ENCODE measurements at places on chromosomes 16 and 17.

DNA sequence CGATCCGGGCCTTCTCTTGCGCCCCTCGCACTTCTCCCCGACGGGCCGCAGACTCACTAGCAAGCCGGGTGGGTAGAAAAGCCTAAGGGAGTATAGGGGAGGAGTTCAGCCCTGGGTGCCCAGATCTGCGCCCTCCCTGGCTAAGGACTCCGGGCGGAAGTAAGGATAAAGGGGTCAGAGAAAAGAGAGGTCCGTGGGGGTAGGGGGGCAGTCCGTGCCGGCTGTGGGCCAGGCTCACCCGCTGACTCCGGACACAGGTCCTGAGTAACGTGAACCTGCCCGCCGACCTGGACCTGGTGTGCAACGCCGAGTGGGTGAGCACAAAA lies 1.8 kb downstream of the NAGS start:
- no peak for DNase-seq

DNA sequence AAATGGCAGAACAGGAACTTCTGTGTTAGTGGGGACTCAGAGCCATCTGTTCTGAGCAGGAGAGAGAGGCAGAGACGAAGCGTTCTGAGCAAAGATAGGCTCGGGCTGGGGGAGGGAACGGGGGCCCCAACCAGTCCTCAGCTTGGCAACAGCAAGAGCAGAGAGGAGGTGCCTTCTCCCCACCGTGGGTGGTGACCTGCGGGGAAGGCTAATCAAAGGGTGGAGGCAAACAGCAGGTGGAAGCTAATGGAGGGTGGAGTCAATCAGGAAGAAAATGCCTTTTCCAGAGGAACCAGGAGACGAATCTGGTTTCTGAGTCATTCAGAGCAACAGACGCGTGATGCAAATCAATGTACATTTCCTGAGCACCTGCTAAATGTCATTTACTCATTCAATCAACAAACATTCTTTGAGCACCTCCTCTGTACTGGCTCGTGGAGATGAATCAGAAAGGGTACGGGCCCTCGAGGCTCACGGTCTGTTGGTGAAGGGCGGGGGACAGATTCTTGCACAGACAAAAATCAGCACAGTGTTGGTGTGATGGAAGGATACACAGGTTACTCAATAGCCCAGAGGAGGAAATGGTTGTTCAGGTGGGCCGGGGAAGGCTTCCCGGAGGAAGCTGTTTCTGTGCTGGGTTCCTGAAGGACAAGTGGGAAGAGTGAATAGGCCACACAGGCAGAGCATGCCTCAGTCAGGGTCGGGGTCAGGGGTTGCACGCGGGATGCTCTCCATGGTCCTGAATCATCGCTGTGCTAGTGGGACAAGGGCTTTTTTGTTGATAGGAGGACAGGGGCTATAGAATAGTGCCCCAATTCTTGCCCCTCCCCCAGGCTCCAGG lies 5.7 kb upstream of the SPNS2 start:
- no peak for DNase-seq

DNA sequence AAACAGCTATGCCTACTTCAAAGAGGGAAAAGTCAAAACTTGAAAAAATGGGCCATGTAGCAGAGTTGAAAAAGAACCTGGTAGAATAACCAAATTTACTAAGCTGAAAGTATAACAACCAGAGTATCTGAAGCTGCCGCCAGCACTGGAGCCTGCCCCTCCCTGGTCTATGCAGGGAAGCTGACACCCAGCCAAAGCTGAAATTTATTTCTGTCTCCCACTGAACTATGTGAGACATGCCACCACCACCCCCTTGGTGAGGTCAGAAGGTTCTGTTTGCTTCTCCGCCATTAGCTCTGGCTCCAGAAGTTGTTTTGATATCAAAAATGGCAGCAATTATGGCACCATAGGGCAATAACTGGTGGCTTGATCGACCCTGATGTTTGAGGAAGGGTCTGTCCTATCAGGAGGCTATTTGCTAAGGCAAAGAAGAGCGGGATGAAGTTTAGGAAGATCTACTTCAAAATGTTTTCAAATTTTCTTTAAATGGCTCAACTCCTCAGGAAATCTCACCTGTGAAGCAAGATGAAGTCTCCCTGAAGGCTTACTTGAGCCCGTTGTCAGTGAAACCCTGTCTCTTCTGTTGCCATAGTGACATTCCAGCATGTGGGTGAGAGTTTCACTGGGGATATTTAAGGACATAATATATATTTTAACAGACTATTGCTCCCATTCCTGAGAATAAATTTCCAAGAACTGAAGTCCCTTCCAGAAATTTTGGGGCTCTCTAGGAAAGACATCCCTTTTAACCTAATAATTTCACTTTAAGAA lies 122.0 kb downstream of the COPRS start:
- no peak for DNase-seq

DNA sequence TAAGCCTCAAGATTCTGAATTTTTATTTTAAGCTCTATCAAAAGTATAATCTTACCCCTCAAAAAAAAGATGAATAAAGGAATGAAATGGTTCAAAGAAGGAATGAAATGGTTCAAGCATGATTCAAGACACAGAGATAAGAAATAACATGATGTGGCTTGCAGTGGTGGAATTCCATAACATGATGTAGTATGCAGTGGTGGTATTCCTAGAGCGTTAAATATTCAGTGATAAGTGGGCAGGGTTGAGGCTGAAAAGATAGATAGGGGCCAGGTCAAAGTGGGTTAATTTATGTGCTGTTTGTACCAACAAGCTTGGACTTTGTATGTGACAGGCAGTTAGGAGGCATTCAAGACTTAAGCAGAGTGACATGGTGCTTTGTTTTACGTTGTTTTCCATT lies 29.6 kb downstream of the TNRC6A start:
- DNase-seq = no peak

- no peak for DNase-seq
These were observed 3.0 kb upstream of the PIK3R6 start for GRCh38 chr17:8870406-8871040.

DNA sequence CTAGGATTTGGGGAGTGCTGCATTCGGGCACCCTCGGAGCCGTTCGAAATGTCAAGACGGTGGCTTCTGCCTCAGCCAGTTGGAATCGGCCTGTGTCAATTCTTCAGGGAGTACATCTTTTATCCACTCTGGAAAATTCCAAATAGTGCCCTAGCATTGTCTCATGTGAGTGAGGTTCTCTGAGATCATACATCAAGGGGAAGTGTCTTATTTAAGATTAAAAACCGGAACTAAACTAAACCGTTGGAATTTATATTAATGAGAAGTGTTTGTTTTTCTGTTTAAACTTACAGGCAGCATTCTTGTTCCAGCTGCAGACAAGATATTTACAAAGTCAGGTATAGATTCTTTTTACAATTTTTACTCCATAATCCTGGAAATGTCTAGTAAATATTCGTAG lies 56.8 kb downstream of the SLC47A1 start:
- no peak for DNase-seq

GRCh38 chr17:72005332-72006163 lies 115.3 kb upstream of the SOX9 start:
- no peak for DNase-seq

- no peak for DNase-seq
These were observed 78.8 kb upstream of the CBX4 start for GRCh38 chr17:79917902-79918484.

GRCh38 chr17:82283208-82283749 lies 9.8 kb upstream of the CSNK1D start:
- peak; percentile 35 for DNase-seq

- DNase-seq = no peak
These were observed 643 bp downstream of the HIGD1B start for GRCh38 chr17:44848257-44848795.

- DNase-seq = no peak
These were observed 17.4 kb downstream of the ADGRG1 start for GRCh38 chr16:57645691-57646387.

GRCh38 chr17:21376759-21377690 lies 868 bp downstream of the KCNJ12 start:
- no peak for DNase-seq

GRCh38 chr17:82433560-82434215 lies 15.3 kb upstream of the OGFOD3 start:
- no peak for DNase-seq

DNA sequence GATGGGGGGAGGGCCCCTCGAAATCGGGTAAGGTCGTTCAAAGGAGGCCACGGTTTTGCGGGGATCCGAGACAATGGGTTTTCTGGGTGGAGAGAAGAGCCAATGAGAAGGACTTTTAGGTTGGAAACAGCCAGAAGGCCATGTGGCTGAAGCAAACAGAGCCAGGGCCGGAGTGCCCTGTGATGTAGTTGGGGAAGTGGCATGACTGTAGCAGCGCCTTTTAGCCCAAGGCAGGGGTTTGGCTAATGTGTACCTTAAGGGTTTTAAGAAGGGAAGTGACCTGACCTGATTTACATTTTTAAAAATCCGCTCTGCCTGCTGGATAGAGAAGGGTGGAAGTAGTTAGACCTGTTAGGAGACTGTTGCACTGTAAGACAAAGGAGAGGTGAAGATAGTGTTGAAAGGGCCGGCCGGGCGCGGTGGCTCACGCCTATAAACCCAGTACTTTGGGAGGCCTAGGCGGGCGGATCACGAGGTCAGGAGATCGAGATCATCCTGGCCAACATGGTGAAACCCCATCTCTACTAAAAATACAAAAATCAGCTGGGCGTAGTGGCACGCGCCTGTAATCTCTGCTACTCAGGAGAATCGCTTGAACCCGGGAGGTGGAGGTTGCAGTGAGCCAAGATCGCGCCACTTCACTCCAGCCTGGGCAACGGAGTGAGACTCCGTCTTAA lies 1.0 kb downstream of the LYRM1 start:
- DNase-seq = no peak

DNA sequence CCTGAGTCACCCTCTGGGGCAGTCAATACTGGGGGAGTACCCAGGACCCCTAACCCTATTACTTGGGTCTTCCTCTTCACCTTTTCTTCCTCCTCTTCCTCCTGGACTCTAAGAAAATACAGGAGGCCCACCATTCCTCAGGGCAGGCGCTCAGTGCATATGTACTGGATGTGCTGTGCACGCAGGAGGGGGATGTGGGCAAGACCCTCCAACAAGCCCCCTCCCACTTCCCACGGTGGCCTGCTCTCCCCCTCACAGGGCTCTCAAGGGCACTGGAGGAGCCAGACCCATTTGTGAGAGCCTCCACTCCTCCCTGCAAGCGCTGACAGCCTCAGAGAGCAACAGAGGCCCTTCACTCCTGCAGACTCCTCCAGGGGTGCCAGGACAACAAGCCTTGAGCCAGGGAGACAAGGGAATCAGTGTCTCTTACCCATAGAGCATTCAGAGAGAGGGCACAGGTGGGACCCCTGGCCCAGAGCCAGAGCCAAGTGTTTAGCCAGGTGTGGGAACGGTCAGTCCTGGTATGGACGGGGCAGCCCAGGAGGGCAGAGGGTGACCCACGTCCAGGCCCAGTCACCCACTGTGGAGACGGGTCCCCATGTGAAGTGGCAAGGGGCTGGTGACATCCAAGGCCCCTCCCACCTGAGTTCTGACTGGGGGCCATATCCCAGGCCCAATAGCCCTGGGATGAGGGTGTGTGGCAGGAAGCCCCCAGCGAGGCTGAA lies 27.3 kb upstream of the KSR1 start:
- DNase-seq = no peak

DNA sequence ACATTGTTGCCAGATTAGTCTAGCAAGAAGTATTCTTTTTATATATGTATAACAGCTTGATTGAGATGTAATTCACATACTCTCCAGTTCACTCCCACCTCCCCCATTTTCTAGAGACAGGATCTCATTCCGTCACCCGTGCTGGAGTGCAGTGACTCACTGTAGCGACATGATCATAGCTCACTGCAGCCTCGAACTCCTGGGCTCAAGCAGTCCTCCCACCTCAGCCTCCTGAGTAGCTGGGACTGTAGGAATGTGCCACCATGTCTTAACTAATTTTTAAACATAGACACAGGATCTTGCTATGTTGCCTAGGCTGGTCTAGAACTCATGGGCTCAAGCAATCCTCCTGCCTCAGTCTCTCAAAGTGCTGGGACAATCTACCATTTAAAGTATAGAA lies 3.3 kb upstream of the RSAD1 start:
- DNase-seq = no peak

- DNase-seq = no peak
These were observed 661 bp downstream of the RFWD3 start for GRCh38 chr16:74666010-74666421.

DNA sequence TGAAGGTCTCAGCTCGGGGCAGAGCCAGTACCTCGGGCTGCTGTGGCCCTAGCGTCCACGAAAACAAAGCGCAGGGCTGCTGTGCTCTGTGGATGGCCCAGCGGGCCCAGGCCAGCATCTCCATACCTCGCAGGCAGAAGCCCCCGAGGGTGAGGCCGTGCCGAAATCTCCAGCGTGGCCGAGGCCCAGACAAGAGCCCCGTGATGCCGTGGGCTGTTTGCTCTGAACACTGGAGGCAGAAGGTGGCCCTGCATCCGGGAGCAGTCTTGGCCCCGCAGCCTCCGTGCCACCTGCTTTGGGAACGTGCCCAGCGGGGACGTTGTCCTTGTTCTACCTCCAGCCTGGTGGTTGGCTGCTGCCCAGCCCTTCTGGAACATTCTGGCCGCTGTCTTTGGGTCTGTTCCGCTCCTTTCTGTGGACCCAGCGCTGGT lies 121.4 kb downstream of the BANP start:
- DNase-seq = no peak

- no peak for DNase-seq
These were observed at the start of gene CHRNB1 for GRCh38 chr17:7444682-7445618. CHRNB1 (plus strand) TSS chr17:7445061; CDS start chr17:7445128, 67 bp downstream.

- DNase-seq = no peak
These were observed 44.2 kb upstream of the ZNF423 start for GRCh38 chr16:49899991-49900695.

DNA sequence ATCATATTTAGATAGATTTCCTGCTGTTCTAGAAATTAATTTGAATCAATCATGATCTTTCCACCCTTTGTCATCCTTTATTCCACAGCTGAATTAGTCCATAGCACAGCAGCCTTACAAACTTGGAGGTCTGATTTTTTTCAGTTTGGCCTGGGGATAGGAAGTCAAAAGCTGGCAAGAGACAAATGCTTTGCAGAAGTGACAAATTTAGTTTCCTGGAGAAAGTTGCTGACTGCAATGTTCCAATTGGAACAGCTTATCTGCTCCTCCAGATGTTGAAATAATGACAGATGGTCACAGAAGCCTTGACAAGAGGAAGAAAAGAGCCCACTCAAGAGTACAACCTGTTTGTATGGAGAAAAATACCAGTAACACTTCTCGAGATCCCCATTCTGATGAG lies 1276.1 kb upstream of the CDH8 start:
- DNase-seq = no peak

DNA sequence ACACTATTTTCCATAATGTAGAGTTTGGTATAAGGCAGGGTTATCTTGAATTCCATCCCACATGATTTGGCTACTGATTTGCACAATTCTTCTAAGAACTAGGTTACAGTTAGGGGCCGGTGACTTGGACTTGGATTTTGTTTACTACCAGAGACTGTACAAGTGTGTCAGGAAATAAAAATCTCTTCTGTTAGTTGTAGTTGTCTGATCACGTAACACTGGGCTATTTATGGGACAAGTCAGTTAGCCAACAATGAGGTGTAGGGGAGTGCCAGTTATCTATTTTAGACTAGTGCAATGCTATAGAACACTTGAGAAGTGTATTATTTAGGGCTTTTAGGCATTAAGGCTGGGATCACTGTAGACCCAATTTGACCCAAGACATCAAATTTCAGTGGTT lies 39.7 kb upstream of the GHDC start:
- no peak for DNase-seq

GRCh38 chr17:40309031-40309948 lies at the start of gene RARA:
RARA (plus strand) TSS chr17:40309180; CDS start chr17:40331219, 22,039 bp downstream.
- no peak for DNase-seq

- no peak for DNase-seq
These were observed 148.1 kb downstream of the SOCS1 start for GRCh38 chr16:11107780-11108465.

All from activated CD4-positive, alpha-beta T cell treated with anti-CD3 and anti-CD28 coated beads for 24 hours (primary cell).